Mammary microvascular endothelial cell (primary cell): ENCODE measurements at places on chromosomes 11 and 22. TPM values are rescaled to one million over a fixed set of nuclear protein-coding genes. Genes with fewer than 3 reads are reported as not detected.

INSC gene
- 0.20 TPM in 1 of 2 replicates, not detected in the other for total RNA-seq

HOATZ gene
- not detected in 2 replicates for total RNA-seq

GAB4 gene
- total RNA-seq, result not detected in 2 replicates

SHANK2 gene
- total RNA-seq, result 0.07 TPM in 1 of 2 replicates, not detected in the other

TXNRD2 gene
- 83.2 and 83.9 TPM in 2 replicates for total RNA-seq

MYBPC3 gene
- total RNA-seq, result not detected in 2 replicates

TCN2 gene
- 56.9 and 74.3 TPM in 2 replicates for total RNA-seq

POU2AF3 gene
- not detected in 2 replicates for total RNA-seq

SCO2 gene
- 3.7 and 13.6 TPM in 2 replicates for total RNA-seq

KLHDC7B gene
- total RNA-seq, result not detected in 2 replicates

PLAAT3 gene
- total RNA-seq, result 67.5 and 68.5 TPM in 2 replicates

PRODH gene
- total RNA-seq, result 0.20 TPM in 1 of 2 replicates, not detected in the other

CSF2RB gene
- total RNA-seq, result 9.5 and 10.5 TPM in 2 replicates

JAM3 gene
- total RNA-seq, result 47.0 and 52.6 TPM in 2 replicates

RAPSN gene
- total RNA-seq, result not detected in 2 replicates

IGSF22 gene
- total RNA-seq, result not detected in 2 replicates
